Stomach (tissue), 19 donors: ENCODE measurements at places on chromosomes 6 and 20. TPM values are rescaled to one million over a fixed set of nuclear protein-coding genes. Genes with fewer than 3 reads are reported as not detected.

DNA sequence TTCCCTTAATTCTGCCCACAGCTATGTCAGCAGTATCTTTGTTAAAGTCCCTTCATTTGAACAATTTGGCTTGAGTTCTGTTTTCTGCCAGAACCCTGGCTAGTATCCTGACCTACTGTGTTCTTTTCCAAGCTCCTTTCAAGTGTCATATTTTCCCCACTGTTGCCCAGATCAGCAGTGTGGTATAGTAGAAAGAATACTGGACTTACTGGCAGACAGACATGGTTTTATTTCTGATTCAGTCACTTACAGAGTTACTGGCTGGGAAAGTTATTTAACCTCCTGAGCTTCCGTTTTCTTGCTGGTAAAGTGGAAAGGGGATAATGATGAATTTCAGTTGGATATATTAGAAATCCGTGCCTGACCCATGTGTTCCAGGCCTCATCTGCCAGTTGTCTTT, 39.8 kb upstream of the RAB23 start:
- DNase-seq, result no peak

Gene SF3B5
- 41.3 TPM for total RNA-seq

DNA sequence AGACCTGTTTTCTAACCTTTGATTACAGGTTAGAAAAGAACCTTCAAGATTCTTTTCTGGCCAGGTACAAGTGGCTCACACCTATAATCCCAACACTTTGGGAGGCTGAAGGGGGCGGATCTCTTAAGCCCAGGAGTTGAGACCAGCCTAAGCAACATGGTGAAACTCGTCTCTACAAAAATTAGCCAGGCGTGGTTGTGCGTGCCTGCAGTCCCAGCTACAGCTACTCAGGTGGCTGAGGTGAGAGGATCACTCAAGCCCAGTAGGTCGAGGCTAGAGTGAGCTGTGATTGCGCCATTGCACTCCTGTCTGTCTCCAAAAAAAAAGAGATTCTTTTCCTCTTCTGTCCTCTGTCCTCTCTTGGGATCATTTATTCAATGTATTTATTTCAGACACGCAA, 14.5 kb downstream of the PPIL1 start:
- DNase-seq, result no peak

DNA sequence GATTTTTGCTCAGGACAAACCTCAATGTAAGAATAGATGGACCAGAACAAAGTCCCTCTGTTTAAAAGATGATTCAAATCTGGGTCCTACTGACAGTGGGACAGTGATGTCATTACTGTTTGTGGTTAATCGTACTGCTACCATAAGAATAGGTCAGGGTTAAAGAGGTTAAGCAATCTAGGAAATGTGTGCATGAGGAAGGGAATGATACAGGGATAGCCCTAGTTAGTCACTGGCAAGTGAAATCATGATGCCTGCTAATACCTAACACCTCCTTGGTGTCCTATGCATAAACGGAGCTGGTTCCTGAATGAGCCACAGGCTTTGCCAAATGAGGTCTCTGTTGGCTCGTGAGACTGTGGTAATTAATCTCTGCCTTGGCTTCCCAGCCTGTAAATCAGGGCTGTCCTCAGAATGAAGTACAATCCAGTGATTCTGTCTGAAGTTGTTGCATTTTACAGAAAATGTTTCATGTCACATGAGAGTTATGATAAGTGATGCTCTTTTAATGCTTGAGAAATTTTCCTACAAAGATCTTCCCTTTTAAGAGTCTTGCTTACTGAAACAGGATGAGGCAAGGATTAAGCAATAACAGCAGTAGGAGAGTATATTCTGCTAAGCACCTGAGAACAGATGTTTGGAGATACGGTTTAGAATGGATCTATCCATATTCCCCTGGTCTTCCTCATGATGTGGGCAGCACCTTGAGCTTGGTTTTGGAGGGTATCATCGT, 3.8 kb downstream of the MEP1A start:
- DNase-seq, result no peak

- peak; percentile 76 for DNase-seq
Observed at GRCh38 chr20:37356387-37356786, 10.4 kb downstream of the SRC start.

Gene CGA
- not detected for total RNA-seq
